ENCODE measurements at places on chromosomes 12 and 14.

GRCh38 chr14:58633831-58634230 lies 3.9 kb upstream of the DACT1 start:
- no peak for DNase-seq

GRCh38 chr14:68969278-68970033 lies 9.6 kb downstream of the ACTN1 start:
- no peak for DNase-seq

GRCh38 chr12:122921917-122922316 lies 26.0 kb upstream of the VPS37B start:
- DNase-seq: no peak

DNA sequence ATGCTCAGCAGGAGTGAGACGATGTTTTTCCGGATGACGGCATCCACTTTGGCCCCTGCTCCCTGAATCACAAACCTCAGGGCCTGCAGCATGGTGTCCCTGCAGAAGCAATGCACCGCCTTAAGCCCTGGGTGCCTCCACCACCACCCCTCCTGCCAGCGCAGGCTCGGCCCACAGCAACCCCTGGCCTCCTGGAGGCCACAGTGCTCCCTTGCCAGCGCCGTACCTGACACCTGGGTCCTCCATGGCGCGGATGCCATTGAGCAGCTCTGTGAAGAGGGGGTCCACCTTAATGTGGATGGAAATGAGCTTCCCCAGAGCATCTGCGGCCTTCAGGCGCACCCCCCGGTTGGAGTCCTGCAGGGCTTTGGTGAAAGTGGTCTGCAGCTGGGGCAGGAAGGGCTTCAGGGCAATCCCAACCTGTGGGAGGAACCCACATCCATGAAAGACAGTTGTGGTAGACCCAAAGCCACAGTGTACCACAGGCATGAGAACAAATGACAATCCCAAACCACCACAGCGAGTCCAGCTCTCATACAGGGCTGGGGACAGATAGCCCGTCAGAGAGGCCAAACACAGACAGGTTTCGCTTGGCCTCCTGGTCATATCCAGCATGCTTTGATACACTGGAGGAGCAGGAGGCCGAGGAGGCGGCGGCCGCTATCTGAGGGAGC lies 17.9 kb upstream of the RAB35 start:
- DNase-seq: no peak

DNA sequence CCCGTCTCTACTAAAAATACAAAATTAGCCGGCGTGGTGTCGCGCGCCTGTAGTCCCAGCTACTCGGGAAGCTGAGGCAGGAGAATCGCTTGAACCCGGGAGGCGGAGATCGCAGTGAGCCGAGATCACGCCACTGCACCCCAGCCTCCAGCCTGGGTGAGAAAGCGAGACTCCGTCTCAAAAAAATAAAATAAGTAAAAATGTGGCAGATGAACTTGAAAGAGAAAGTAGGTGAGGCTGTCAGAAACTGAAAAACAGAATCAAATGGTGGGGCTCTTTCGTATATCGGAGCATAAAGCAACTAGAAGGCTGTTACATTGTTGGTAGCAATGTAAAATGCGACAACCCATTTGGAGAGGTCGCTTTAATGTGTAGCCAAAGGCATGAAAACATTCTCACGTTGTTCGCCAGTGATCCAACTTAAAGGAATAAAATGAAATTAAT lies 767 bp upstream of the CCNT1 start:
- no peak for DNase-seq

GRCh38 chr12:31732926-31733548 lies 4.2 kb upstream of the AMN1 start:
- no peak for DNase-seq

- no peak for DNase-seq
These were observed 17.4 kb downstream of the ZDHHC17 start for GRCh38 chr12:76781321-76781720.

- no peak for DNase-seq
These were observed 769 bp upstream of the ZNF740 start for GRCh38 chr12:53179687-53180219.

DNA sequence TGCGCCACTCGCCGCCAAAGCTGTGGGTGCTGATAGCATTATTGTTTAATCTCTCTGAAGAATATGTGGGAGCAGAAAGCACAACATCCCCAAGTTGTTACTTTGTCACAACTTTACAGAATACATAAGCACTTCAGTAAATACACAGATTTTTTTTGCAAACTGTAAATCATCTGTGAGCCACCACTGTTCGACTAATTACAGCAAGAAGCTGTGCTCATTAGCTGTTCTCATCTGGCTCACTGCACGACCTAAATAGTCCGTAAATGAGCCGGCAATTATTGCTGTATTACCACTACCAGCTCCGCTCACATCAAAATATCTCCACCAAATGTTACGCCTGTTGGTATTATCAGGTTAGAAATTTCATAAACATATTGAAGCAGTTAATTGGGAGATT lies 228.9 kb upstream of the PRKD1 start:
- DNase-seq: no peak

DNA sequence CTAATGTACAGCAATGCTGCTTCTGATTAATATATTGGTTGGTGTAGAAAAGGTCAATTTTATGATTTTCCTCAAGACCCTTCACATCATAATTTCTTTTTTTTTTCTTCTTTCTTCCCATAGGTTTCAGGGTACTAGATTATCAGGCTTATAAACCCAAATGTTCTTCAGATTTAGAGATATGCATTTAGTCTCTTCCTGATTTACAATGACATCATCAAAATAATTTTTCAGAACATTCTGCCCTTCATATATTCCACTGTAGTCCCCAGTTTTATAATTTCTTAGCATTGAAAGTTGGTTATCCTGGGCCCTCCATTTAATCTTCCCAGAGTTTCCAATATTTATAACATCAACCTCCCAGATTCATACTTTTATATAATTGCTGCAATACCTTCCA lies 226.7 kb upstream of the LRFN5 start:
- no peak for DNase-seq

GRCh38 chr14:21852061-21852664 lies 178.5 kb upstream of the OR4E1 start:
- DNase-seq: no peak

Measured in NCI-H187 (cell line).